ENCODE measurements at places on chromosomes 1 and 21. TPM values are rescaled to one million over a fixed set of nuclear protein-coding genes. Genes with fewer than 3 reads are reported as not detected.

GRCh38 chr1:55585402-55585792 is 370.2 kb upstream of the USP24 start:
- no peak for DNase-seq

- no peak for DNase-seq
These were observed 99.9 kb upstream of the ZBTB40 start for GRCh38 chr1:22351768-22352080.

GRCh38 chr1:29860056-29860455 is 623.7 kb downstream of the PTPRU start:
- no peak for DNase-seq

- no peak for DNase-seq
These were observed 32.9 kb downstream of the NRIP1 start for GRCh38 chr21:15031790-15032357.

GRCh38 chr1:156491151-156491949 is 9.2 kb downstream of the MEF2D start:
- DNase-seq = no peak

- no peak for DNase-seq
These were observed 29.5 kb downstream of the ARHGEF16 start for GRCh38 chr1:3483801-3484444.

- DNase-seq = no peak
These were observed 1.6 kb downstream of the C1orf21 start for GRCh38 chr1:184388319-184388889.

GRCh38 chr1:207035877-207036551 is 3.5 kb upstream of the C1orf116 start:
- DNase-seq = no peak

GRCh38 chr1:22350924-22351767 is 100.5 kb upstream of the ZBTB40 start:
- no peak for DNase-seq

DNA sequence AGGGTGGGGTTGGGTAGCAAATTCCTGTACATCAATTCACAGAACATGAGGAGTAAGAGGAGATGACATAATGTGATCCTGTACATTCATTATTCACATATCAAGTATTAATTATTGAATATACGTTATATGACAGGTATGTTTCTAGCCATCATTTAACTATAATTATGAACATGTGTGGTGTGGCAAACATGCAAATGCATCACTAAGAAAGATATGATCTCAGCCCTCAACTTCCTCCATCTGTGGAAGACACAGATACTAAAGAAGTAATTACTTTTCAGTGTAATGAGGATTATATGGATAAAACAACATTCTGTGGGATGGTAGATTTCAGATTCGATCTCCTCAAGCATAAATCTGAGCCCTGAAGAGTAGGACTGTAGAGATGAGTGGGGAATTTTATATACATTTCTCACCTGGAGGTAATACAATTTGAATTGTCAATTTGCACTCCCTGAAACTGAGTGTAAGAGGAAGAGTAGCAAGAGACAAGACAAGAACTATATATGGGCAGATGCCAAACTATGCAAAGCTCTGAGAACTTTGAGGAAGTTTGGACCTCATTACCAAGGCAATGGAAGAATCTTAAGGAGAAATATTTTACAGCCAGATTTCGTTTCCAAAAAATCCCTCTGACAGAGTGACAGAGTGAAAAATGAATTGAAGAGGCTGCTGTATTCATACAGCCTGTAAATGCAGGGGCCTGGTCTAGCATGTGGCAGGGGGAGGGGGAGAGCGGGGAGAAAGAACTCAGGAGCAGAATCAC is 275.5 kb downstream of the TPR start:
- DNase-seq = no peak

DNA sequence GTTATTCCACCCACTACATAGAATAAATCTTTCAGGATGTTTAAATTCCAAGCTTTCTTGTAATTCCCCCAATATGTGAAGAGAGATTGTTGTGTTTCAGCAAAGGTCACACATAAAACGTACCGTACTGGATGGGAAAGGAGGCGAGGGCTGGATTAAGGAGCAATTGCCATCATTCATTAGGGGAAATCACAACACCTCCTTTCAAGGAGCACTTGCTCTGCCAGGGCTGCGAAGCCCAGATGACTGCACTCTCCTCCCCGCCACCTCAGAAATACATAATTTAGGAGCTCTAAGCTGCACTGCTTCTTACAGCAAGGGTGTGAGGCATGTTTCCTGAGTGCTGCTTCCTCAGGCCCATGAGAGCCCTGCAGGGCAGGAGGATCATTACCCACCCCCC is 29.6 kb downstream of the MATN1 start:
- no peak for DNase-seq

- DNase-seq = no peak
These were observed 70.3 kb downstream of the SERINC2 start for GRCh38 chr1:31483012-31483946.

DNA sequence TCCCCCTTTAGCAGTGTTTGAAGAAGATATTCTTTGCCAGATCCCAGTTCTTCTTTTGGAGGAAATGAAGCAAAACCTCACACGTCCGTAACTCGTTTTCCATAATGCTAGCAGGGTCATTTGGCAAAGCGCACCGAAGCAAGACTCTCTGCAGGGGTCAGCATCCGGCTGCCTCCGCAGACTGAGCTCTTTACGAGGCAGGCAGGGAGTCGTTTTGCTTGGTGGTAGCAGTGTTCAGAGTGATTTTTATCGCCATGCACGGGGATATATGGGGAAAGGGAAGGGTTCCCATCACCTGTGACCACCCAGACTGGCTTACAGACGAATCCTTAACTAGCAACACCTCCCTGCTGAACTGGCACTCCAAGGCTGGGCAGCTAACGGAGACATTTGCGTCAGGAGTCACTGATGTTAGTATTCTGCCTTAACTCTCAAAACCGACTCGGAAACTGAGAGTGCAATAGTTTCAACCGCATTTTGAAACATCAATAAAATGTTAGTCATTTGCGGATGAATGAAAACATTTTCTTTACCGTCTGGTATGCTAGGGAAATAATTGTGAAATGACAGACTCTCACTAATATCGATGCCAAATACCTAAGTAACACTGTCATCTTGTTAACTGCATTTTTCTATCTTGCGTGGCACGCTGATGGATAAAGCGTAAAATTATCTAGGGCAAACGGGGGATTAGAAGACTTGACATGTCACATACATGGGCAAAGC is 2.2 kb upstream of the NEGR1 start:
- DNase-seq = peak; percentile 71

- DNase-seq = no peak
These were observed 35.4 kb downstream of the TCP10L start for GRCh38 chr21:32549886-32550285.

DNA sequence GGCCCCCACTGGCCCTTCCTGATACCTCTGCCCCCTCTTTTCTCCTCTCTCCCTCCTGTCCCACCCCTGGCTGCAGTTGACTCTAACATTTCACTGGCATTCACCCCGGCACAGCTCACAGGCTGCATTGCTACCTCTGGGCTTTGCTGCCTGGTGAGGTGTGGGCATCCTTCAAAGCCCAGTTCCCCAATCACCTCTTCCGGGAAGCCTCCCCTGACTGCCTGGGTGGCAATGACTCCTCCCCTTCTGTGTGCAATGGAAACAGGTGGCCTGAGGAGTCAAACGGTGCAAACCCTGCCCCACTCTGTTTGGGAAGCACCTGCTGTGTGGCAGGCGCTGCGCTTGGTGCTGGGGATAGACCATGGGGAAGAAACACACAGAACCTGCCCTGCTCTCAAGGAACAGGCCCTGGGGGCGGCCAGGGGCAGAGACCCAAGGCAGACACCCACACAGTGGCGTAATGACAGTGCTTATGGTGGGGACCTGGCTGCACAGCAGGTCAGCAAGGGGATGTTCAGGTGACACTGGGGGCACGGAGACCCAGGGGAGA is 39.3 kb upstream of the POFUT2 start:
- DNase-seq = peak; percentile 55

DNA sequence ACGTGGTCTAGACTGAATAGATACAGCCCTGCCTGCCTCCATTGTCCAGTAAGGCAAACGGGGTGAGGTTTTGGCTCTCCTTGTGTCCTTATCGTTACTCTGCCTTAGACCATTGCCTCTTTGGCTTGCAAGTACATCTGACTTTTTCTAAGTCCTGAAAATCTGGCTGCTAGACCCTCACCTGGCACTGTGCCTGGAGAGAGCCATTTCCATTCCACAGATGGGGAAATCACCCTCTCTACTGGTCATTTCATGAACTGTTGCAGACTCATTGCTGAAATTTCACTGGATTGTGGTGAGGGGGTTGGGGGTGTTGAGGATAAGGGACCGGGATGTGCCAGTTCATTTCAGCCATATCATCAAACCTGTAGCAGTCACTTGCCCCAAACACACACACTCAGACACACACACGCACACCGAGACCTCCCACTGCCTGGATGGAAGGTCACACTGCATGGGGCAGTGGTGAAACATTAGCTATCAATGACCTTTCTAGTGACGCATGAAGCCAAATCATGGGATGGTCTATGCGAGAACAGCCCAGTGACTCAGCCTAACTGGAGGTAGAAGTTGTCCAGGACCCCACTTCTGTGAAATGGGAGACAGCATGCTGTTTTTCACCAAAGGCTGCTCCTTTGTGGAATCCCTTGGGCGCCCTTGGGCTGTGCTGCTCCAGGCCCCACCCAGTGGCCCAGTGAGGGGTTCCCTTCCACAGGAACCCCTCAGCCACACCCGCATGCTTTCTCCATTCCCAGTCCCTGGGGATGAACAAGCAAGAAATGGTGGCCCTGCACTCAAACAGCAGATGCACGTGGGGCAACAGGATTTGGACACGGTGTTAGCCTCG is 34.9 kb upstream of the VASH2 start:
- DNase-seq = no peak

GRCh38 chr1:172375211-172375631 is 45.3 kb upstream of the C1orf105 start:
- DNase-seq = no peak

DNA sequence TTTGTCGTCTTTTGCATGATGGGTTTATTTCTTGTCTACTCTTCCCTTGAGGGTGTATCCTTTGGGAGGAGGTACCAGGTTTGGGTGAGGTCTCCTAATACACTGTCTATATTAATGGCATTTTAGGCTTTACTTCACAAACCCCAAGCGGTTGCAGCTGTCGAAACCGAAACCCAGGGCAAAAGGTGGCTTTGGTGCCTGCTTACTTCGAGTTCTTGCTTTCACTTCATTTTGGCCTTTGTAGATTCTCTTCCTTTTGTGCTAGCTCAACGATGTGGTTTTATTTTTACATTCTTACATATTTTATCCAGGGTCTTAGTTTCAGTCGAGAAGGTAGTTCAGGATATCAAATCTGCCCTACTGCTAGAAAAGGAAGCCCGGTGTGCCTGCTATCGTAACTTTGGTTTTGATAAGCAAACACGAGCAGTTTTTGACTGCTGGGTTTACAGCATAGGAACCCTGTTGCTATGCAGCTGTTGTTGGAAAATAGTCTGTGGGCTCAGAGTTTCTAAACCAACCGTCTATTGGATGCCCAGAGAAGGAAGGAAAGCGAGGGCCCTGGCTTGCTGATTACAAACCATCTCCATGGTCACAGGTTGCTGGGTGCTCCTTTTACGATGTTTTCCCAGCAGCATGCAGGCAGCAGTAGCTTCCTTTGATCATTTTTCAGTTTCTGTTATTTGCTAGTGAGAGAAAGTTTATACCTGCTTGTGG is 9.8 kb upstream of the TSPAN2 start:
- no peak for DNase-seq

DNA sequence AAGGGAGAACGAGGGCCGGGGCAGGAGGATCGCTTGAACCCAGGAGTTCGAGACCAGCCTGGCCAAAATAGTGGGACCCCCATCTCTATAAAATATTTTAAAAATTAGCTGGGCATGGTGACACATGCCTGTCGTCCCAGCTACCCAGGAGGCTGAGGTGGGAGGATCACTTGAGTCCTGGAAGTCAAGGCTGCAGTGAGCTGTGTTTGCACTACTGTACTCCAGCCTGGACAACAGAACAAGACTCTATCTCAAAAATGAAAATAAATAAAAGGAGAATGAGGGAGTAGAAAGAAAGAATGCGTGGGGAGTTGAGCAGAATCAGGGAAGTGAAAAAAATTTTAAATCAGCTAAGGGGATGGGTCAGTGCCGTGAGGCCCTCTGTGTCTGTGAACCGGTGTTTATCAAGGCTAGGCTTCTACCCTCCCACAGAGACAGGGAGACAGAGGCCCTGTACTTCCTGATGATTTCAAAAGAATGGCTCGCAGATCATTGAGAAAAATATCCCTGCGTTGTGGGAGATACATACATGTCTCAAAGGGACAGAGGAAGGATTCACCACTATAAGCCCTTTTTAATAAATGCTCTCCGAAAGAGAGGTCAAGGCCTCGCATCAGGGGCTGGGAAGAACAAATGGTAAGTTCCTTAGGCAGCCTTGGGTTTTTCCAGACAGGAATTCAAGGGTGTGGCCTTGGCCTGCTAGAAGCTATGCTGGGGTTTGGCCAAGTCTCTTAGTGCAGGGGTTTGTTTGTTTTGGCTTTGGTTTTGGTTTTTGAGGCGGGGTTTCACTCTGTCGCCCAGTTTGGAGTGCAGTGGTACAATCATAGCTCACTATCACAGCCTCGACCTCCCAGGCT is 20.7 kb downstream of the IL10RB start:
- no peak for DNase-seq

DNA sequence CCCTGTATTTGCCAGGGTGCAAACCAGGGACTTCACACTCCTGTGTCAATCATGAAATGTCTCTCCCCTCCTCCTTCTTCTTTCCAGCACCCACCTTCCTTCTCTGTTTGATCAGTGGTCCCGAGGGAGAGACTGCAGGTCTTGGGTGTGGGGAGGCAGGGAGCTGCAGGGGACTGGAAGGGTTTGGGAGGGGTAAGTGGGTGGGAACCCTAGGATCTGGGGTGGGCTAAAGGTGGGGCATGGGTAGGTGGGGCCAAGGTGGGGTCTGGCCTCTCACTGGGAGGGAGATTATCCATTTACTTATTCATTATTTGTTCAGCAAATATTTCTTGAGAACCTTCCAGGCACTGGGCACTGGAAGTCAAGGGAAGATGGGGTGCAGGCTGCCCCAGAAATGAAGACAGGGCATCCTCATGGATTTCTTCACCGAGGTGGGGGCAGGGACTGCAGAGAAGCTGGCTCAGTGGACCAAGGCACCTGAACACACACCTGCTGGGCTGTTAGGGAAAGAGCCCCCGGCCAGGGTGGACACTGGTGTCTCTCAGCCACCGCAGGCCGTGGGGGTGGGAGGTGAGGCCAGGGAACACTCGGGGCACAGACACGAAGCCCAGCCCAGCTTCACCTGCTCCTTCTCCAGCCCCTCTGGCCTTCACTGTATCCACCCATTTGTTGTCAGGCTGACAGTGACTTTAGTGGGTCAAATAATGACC is 193.9 kb upstream of the C1orf174 start:
- DNase-seq = peak; percentile 31

GRCh38 chr1:162069334-162070093 is at the start of gene NOS1AP:
TSS of gene NOS1AP (plus strand) at chr1:162069691. CDS start at chr1:162070178, 487 bp downstream.
- peak; percentile 88 for DNase-seq

GRCh38 chr1:32216566-32216965 is 5.6 kb downstream of the TMEM234 start:
- no peak for DNase-seq

The TSPAN2 gene
- 2.9 TPM for total RNA-seq

The LRRC3 gene
- total RNA-seq = 6.8 TPM

The KRTAP13-2 gene
- total RNA-seq = not detected

The SYT2 gene
- not detected for total RNA-seq

The ZNF670 gene
- 3.2 TPM for total RNA-seq

The EXO5 gene
- 5.2 TPM for total RNA-seq

The UBE2U gene
- not detected for total RNA-seq

The CYP4A22 gene
- 0.58 TPM for total RNA-seq

The FCAMR gene
- total RNA-seq = not detected

The NFASC gene
- 140 TPM for total RNA-seq

The RHD gene
- total RNA-seq = 0.27 TPM

The RYR2 gene
- total RNA-seq = 0.49 TPM

The CELA3A gene
- total RNA-seq = 2.9 TPM

The OR2C3 gene
- not detected for total RNA-seq

The TMEM81 gene
- total RNA-seq = 2.8 TPM

All from sciatic nerve (tissue), 2 donors.